Omental fat pad (tissue), 4 donors: ENCODE measurements at places on chromosomes 1 and 21.

- DNase-seq: no peak
These were observed 894 bp downstream of the EPB41 start for GRCh38 chr1:28915031-28915895.

DNA sequence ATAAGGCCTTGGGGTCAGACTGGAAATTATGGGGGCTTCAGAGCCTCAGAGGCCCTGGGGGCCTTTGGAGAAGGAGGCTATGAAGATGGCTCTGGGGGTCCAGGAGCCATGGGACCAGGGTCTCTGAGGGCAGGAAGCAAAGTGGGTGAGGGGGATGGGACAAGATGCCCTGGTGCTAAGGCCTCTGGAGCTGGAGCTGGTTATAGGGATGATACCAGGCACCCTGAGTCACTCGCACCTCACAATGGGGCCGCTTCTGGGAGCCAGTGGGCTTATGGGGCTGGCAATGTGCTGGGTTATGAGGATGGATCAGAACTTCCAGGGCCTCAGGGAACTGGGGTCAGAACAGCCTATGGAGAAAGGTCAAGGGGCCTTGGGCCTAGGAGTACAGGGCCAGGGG is 17.6 kb downstream of the IGFN1 start:
- no peak for DNase-seq

- DNase-seq: no peak
These were observed 1.5 kb upstream of the KCNA2 start for GRCh38 chr1:110607536-110608230.

DNA sequence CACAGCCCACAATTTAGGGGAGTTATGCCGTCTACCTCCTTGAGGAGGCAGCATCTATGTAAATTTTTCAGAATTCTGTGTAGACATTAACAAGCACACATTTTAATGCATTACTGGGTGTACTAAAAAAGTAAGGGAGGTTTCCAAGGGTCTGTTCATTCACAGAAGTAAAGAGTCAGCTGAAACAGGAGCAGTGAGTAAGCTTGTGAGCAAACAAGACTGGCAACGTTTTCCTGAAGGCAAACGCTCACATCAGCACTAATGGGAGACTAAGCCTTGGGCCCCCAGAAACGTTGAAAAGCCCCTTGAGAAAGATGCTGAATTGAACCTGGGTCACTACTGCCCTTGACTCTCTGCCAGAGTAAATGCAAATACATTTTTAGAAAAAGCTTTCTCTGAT is 25.7 kb downstream of the RPRD2 start:
- DNase-seq: no peak
